ENCODE measurements at places on chromosomes 5 and 9.
A peak's percentile ranks its signal among the peaks of the same experiment; 100 is the strongest.

DNA sequence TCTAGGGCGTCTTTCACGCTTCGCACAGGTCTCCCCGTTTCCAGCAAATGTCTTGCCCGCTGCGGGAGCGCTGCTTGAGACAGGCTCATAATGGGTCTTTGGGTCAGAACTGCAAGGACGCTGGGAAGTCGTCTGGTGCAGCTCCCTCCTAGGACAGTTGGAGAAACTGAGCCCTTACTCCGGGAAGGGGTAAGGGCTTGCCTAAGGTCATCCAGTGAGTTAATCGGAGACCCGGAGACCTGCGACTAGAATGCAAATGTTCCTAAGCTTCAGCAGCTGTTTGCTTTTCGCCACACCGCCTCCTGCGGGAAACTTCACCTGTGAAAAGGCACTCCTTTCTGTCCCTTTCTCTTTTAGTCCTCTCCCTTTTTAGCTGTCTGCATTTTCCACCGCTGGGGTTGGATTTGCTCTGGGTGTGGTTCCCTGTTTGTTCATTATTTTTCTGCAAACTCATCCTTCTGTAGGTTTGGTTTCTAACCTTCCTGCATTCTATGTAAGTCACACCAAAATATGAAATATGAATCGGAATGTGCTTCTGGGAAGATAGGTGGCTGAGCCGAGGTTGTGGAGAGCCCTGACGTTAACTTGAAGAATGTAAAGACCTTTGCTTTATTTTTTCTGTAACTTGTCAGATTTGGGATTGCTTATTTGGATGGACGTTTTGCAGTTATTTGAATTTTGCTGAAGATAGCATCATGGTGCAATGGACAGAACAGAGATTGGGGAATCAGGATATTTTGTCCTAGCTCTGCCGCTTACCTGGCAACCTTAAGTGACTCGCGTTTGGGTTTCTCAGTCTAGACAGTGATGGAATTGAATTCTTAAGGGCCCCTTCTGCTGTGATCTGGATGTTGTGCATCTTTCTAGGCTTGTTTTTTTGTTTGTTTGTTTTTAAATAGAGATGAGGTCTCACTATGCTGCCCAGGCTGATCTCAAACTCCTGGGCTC lies 909 bp downstream of the SLC36A1 start:
- no peak for DNase-seq

- peak; percentile 40 for DNase-seq
Measured at GRCh38 chr9:27933210-27934025, 360.1 kb upstream of the C9orf72 start.

GRCh38 chr5:92863666-92864065 lies 717.4 kb downstream of the NR2F1-AS1 start:
- DNase-seq, result no peak

DNA sequence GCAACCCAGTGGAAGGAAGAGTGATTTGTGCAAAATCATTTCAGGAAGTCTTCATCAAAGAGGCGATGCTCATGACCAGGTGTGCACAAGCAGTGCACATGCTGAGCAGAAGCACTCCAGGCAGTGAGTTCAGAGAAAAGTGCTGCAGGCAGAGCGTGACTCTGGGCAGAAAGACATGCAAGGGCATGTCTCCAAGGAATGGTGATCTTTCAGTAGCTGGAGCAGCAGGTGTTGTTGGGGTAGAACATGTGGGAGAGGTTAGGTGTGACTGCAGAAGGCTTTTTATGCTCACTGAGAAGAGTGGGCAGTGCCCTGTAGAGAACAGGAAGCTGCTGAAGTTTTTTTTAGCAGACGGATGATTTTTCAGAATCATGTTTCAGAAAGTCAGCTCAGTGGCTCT lies 545.4 kb upstream of the TLE4 start:
- no peak for DNase-seq

GRCh38 chr9:80951675-80952074 lies 737.7 kb downstream of the TLE1 start:
- DNase-seq, result no peak

DNA sequence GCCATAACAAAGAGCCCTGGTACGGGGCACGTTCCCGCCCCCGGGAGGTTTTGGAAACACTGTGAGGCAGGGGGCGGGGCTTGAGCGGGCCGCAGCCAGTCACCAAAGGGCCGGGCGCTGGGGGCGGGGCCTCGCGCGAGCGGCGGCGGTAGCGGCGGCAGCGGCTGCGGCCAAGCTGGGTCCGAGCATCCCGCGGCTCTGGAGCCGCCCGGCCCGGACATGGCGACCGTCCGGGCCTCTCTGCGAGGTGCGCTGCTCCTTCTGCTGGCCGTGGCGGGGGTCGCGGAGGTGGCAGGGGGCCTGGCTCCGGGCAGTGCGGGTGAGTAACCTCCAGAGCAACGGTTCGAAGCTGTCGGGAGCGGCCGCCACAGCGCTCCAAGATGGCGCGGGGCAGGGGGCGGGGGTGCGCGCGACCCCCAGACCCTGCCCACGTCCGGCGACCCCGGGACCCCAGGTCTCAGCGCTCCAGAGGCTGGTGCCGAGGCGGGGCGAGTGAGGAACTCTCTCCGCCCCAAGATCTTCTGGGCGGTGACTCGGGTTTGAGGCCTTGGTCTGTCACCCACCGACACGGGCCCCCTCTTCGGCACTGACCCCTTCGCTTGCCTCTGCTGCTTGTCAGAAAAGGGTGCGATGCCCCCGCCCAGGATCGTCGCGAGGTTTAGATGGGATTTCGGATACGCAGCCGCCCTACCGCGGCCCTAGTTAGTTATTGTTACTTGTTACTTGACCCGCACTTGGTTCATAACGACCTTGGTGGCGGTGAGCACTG lies at the start of gene RECK:
TSS of gene RECK (plus strand) at position 134 of the 769 bp plus-strand sequence. CDS start at position 220, 86 bp downstream.
- DNase-seq, result peak; percentile 76

- DNase-seq, result peak; percentile 96
Measured at GRCh38 chr5:52043543-52043942, 660.3 kb downstream of the ISL1 start.

DNA sequence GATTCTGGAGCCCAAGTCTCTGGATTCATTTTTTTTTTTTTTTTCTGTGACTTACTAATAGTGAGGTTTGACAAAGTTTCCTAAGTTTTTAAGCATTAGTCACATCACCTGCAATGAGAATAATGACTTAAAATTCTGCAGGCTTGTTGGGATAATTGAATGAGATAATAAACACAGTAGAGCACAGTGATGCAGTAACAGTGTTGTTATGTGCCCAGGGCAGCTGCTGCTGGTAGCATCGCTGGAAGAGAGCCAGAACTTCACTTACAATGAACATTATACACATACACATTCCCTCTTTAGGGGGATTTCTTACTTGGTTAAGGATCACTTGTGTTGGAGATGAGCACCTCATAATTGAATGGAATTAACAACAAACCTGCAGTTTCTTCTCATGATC lies 78.9 kb downstream of the ALDH7A1 start:
- DNase-seq, result peak; percentile 41

GRCh38 chr9:14846871-14847311 lies 63.3 kb downstream of the FREM1 start:
- peak; percentile 23 for DNase-seq

DNA sequence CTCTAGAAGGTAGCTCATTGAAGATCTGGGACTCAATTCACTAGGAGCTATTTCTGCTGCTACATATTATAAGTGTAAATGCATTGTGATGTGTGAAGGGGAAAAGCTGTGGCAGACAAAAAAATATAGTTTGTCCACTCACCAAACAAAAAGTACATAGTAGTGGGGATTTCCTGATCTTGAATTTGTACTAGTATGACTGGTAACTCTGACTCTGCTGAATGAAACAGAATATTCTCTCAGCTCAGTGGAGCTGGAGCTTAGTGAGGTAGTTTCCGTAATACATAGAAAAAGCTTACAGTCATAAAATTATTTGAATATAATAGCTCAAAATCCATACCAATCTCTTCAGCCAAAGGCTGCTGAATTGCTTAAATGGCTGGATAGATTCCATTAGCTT lies 455.6 kb upstream of the CD180 start:
- DNase-seq, result no peak

DNA sequence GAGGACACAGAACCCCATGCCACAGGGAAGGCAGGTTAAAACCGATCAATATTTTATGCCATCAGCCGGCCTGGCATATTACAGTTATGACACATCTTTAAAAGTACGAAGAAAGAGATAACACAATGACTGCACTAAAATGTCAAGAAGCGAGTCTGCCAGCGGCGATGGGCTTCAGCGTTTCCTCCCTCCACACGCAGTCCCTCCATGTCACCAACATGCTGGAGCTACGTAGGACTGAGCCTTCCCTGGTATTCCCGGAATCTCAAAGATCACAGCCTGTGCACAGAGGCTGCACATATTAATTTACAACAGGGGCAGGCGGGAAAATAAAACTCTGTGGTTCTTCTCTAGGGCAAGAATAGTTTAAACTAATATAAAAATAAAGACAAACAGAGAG lies 257.7 kb downstream of the IRX1 start:
- no peak for DNase-seq

- DNase-seq, result no peak
Measured at GRCh38 chr9:126631254-126631653, 17.5 kb downstream of the LMX1B start.

- no peak for DNase-seq
Measured at GRCh38 chr5:151128817-151129216, 28.8 kb downstream of the ANXA6 start.

DNA sequence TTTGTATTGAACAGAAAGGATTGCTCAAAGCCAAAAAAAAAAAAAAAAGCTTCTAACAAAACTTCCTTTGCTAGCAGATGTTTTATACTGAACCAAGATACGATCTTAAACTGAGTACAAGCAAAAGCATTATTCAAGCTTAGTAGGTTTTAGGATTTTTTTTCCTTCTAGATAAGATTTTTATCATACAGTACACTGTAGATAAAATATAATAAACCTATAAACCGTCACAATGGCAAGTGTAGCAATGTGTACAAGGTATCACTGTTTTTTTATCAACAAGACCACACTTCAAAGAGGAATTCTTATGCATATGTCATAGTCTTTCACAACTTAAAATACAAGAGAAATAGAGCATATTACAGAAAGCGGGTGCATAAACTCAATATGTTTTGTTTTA lies 56.5 kb upstream of the TRPM3 start:
- DNase-seq, result no peak

GRCh38 chr9:83198371-83198770 lies 135.4 kb upstream of the RASEF start:
- no peak for DNase-seq

GRCh38 chr5:93062548-93062947 lies 518.5 kb downstream of the NR2F1-AS1 start:
- DNase-seq, result no peak

- no peak for DNase-seq
Measured at GRCh38 chr9:114099669-114100270, 678 bp upstream of the KIF12 start.

- DNase-seq, result no peak
Measured at GRCh38 chr5:98807806-98808205, 34.3 kb downstream of the RGMB start.

DNA sequence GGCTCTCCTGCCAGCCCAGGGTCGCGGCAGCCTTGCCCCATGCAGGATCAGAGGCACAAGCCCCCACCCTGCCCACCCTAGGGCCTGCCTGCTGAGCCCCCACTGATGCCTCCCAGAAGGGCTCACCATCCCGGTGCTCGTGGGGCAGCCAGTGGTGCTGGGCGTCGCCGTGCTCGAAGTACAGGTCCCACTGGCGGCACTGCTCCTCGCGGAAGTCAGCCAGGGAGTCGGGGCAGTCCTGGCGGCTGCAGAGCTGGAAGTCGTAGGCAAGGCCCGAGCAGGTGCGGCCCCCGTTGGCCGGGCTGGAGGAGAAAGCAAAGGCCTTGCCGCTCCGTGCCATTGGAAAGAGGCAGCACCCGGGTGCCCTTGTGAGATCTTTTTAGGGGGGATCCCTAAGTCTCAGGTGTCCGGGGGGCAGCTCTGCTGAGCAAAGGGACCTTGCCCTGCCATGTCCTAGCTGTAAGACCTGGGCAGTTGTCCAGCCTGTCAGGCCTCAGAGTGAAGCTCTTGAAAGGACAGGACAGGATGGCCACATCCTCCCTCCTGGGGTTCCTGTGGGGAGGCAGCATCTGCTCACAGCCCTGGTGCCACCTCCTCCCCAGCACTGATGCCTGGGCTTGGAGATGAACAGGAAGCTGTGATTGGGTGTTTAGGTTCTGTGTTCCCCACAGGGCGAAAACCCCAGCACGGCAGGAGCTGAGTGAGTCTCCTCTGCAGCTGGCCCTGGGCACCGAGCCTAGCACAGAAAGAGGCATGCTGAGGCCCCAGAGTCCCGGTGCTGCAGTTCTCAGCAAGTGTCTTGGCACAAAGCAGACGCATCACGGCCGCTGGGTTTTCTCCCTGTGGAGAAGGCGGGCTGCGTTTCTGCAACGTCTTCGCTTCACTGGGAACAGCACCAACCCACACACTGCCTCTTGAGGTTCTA lies 77.7 kb downstream of the ZNF354C start:
- DNase-seq, result no peak

- no peak for DNase-seq
Measured at GRCh38 chr5:138945421-138946240, 70.5 kb upstream of the LRRTM2 start.

GRCh38 chr9:113998114-113998513 lies 80.0 kb downstream of the AMBP start:
- DNase-seq, result no peak

- no peak for DNase-seq
Measured at GRCh38 chr5:125037530-125037929, 291.1 kb upstream of the ZNF608 start.

GRCh38 chr5:14231890-14232289 lies 88.7 kb downstream of the TRIO start:
- DNase-seq, result no peak

DNA sequence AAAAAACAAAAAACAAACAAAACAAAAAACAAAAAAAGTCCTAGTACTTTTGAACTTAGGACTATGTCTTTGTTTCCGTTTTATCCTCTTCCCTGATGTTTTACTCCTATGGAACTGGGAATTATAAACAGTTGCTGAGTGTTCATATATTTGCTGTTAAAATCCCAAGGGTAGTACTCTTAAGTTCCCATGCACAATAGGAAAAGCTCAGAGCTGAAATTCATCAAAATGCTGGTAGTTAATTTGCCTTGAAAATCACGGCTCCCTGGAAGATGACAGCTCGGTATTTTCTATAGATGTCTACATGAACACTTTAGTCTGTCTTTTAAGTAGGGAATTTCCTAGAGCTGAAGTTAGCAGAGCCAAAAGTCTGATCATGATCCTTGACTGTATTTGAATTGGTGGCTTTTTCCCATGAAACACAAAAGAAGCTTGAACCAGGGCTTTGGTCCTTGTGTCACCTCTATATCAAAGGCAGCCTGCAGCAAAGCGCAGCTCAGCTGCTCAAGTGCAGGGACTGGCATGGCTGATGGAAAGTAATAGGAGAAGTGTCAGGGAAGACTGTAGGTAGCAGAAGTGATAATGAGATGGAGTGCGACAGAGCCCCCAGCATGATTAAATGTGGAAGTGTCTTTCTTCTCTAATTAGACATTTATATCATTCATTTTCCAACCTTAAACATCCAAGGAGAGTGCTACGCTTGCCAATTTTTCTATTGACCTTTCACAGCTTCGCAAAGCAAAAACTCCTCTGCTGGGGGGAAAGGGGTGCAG lies 310.9 kb downstream of the TRIM36 start:
- no peak for DNase-seq

GRCh38 chr9:84668196-84669012 lies 1.1 kb upstream of the NTRK2 start:
- DNase-seq, result peak; percentile 28

GRCh38 chr5:511476-511875 lies 12.8 kb downstream of the SLC9A3 start:
- DNase-seq, result no peak

All from NCI-H774 (cell line).